ENCODE measurements at places on chromosomes 3 and 15. TPM values are rescaled to one million over a fixed set of nuclear protein-coding genes. Genes with fewer than 3 reads are reported as not detected.
A peak's percentile ranks its signal among the peaks of the same experiment; 100 is the strongest.

Gene SLC9C1
- total RNA-seq: 1.2 TPM

Gene SCG5
- 1.3 TPM for total RNA-seq

Gene RNF168
- total RNA-seq: 19.5 TPM

Gene AGTR1
- 5.6 TPM for total RNA-seq

DNA sequence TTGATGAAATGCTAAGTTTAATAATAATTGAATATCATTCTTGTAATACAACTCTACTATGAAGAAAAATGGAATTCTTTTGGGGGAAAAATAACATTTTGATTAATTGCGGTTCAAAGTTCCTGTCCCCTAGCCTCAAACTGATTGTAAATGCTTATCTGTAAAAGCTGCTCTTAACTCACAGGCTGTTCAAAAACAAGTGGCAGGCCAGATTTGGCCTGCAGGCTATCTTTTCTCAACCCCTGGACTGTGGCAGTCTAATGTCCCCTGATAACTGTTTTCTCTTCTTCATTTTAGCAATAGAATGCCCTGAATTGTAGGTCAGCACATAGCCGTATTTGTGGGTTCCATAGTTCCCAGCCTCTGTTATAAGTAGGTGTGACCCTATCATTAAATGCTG lies 23.5 kb upstream of the SAMMSON start:
- DNase-seq: no peak

DNA sequence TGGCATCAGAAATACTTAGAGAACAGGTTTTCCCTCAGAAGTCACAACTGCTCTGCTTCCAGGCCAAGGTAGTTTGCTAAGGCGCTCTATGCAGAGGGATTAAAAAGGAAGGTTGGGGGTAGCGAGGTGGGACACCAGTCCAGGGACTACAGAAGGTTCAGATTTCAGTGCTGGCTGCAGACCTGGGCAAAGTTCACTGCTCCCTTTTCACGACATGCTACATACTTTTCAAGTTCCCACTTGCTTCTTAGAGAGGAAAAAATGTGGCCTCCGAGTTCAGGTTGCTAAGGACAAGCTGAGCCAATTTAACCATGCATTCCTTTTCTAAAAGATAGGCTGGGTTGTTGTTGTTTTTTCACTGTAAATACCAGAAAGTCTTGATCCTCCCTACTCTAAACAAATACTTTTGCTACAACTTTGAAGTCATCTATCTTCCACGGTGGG lies 158.6 kb upstream of the NR2F2 start:
- peak; percentile 73 for DNase-seq

- no peak for DNase-seq
These were observed 33.7 kb downstream of the SUSD5 start for GRCh38 chr3:33184863-33185262.

GRCh38 chr15:48627260-48627940 lies 18.1 kb downstream of the FBN1 start:
- DNase-seq: no peak

All from kidney (tissue), 22 donors.